Fibroblast of skin of scalp (primary cell): ENCODE measurements at places on chromosomes 4 and X.

GRCh38 chr4:168677063-168677462, 180.2 kb downstream of the PALLD start:
- DNase-seq = no peak

- DNase-seq = no peak
Measured at GRCh38 chrX:153684467-153685155, 3.1 kb upstream of the SLC6A8 start.

- no peak for DNase-seq
Measured at GRCh38 chr4:93532234-93532633, 296.3 kb upstream of the ATOH1 start.

DNA sequence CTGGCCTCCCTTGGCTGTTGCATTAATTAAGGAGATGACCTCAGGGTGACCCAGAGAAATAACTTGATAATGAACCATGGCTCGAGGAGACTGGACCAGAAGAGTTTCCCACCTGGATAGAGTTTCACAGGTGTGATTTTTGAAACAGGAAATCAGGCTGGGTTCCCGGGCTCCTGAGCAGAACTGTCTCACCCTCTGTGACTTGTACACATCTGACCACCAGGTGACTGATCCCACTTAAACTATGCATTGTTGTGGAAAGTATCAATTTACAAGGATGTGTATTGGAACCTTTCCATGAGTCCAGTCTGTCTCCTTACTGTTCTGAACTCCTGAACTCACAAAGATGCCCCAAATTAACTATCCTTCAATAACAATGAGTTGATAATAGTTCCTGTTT, 220.3 kb downstream of the PTTG2 start:
- DNase-seq = no peak

GRCh38 chr4:161894014-161894413, 269.8 kb downstream of the FSTL5 start:
- no peak for DNase-seq

GRCh38 chrX:131918839-131919238, 104.3 kb upstream of the STK26 start:
- no peak for DNase-seq

DNA sequence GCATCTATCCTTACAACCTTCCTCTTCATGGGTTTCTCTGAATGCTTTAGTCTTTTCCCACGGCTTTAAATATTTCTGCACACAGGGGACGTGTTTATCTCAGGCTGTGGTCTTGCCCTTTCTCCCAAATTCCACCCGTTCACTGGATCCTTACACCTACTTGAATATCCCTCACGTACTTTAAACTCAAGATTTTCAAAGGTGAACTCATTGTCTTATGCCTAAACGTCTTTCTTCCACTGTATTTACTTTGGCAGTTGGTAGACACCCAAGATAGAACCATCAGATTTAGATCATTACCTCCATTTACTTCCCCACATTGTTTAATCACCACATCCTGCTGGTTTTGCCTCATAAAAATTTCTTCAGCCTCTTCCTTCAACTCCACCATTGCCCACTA, 269.2 kb downstream of the CBLL2 start:
- no peak for DNase-seq

DNA sequence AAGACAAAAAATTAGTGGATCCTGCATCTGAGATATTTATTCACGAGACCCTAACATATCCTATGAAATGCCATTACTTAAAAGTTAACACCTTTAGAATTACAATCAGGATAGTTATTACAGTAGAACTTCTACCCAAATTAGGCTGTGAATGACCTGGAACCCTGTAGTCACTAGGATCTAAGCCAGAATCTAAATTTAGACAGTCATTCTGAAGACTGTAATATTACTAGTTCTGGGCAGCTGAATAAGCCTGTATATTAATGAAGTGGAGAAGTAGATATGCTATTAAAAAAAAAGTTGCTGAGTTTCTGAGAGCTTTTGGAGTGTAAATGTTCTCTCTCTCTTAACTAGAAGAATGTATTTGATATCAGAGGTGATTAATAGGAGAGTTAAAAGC, 67.0 kb downstream of the FAM13A start:
- no peak for DNase-seq

DNA sequence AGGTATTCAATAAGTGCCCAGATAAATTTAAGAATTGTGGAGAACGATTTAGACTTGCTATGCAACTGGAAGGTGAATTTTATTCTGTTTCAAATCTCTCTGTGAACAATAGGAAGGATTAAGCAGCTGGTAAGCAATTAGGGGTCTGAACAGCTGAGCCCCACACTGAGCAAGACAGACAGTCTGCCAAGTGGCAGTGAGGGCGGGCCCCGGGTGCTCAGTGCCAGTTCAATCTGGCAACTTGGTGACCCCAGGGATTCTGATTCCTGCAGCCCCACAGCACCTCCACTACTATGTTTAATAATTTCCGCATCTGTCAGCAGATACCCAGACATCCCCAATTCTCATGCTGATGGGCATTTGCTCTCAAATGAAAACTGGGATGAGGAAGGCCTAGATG, 317.3 kb downstream of the PPP1R2C start:
- no peak for DNase-seq

DNA sequence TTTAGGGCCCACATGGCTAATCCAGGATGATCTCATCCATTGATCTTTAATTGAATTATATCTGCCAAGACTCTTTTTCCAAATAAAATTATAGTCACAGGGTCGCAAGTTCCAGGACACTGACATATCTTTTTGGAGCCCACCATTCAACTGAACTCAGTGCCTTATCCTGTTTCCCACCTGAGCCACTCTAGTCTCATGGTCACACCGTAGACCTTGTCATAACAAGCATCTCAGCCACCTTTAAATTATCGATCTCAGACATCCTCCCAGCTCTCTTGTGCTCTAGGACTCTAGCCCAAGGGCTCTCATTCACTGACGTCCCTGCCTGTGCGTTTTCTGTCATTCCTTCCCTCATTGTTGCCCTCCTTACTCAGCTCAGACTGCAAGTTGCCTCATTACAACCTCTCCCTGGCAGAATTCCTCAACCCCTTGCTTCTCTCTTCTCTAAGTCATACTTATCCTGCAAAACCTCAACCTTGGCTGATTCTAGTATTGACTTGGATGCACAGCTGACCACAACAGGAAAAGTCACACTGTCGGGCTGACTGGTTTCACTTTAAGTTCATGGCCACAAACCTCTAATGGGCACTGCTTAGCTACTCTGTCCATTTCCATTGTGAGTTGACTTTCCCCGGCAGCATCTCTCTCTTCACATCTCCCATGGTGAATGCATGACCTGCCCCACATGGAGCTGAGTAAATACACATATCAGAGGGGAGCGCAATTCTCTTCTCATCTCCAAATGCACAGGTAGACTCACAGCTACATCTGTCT, 91.0 kb upstream of the TRIM2 start:
- peak; percentile 22 for DNase-seq

DNA sequence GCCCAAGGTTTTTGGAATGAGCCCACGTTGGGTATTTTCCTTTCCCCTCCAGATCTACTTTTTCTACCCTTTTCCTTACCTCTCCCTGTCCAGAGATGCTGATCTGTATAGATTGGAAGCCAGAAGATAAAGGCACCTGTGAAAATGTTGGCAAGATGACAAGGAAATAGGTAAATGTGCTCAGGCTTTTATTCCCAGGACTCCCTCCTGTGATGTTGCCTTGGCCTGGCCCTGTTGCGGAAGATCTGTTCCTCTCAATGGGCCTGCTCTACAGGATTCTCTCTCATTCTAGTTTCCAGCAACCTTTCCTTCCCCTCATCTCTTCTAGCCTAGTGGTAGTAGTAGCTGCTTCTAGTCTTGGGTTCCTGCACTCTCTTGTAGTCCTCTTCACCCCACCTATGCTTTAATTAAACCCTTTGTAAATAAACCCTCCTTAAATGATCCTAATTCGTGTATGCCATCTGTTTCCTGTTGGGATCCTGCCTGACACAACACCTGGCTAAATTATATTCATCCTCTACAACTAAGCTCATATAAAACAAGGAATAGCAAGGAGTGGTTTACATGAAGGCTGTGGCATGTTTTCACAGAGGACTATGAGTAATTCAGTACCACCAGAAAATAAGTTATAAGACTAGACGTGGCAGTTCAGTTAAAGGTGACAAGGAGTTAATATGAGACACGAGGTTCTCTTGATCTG, 95.7 kb upstream of the MAOA start:
- no peak for DNase-seq

GRCh38 chrX:73944563-73944908, 359.4 kb upstream of the ZCCHC13 start:
- DNase-seq = no peak

- DNase-seq = no peak
Measured at GRCh38 chr4:174555789-174556630, 33.7 kb upstream of the HPGD start.
